ENCODE measurements at places on chromosomes 13 and 19.

- no peak for DNase-seq
Observed at GRCh38 chr13:29908416-29909080, 58.1 kb upstream of the UBL3 start.

- no peak for DNase-seq
Observed at GRCh38 chr13:26816881-26817280, 56.3 kb upstream of the GPR12 start.

DNA sequence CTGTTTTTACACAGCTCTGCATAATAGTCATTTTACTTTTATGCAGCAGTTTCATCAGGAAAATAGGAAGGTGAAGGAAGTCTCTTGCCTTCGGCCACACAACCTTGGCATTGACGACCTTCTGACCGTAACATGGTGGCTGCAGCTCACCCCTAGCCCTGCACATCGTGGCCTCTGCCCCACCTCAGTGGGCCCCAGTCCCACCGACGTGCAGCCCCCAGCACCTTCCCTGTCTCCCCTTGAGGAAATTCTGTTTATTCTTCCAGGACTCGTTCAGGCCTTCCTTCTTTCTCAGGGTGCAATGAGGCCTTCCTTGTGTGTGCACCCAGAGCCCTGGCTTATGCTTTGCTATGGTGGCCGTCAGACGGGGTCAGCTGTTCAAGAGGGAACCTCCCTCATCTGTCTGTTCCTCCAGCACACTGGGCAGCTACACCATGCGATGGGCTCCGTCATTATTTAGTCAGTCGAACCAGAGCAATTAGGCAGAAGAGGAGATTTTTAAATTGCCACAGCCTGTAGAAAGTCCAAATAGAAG, 33.3 kb downstream of the TMEM255B start:
- DNase-seq = no peak

DNA sequence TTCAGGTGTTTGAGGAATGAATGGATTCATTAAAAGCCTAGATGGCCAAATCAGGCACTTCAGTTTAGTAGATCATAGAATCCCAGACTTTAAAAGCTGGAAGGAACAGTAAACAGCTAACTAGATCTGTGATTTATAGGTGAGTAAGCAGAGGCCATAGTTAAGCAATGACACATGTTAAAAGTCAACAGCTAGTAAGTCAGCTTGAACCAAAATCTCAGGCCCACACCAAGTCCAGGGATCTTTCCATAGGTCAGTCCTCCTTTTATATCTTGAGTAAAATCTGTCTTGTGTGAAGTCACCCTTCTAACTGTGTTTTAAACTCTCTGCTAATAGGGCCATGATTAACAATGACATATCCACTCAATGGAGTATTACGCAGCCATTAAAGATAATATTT, 275.5 kb upstream of the SOX21 start:
- no peak for DNase-seq

DNA sequence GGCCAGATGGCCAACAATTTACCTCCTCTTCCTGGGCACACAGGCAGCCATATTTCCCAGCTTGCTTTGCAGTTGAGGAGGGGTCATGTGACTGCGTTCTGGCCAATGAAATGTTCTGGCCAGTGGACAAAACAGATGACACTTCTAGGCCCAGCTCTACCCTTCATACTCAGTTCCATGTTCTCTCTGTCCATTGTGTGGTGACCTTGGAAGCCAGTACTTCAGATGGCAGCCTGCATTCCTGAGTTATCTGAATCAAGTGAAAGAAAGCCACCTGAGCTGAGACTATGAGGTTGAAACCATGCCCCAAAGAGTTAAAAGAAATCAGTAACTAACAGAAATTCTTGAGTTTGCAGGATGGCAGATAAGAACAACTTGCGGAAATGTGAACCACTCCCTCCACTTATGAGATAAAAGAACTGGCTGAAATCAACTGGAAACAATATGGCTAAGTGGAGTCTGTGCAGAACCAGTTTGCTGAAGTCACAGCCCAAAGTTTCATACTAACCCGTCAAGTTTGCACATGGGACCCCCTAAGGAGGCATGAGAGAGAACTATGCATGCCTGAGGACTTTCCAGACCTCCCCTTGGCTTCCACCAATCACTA, 8.1 kb downstream of the FAM187B start:
- DNase-seq = no peak

DNA sequence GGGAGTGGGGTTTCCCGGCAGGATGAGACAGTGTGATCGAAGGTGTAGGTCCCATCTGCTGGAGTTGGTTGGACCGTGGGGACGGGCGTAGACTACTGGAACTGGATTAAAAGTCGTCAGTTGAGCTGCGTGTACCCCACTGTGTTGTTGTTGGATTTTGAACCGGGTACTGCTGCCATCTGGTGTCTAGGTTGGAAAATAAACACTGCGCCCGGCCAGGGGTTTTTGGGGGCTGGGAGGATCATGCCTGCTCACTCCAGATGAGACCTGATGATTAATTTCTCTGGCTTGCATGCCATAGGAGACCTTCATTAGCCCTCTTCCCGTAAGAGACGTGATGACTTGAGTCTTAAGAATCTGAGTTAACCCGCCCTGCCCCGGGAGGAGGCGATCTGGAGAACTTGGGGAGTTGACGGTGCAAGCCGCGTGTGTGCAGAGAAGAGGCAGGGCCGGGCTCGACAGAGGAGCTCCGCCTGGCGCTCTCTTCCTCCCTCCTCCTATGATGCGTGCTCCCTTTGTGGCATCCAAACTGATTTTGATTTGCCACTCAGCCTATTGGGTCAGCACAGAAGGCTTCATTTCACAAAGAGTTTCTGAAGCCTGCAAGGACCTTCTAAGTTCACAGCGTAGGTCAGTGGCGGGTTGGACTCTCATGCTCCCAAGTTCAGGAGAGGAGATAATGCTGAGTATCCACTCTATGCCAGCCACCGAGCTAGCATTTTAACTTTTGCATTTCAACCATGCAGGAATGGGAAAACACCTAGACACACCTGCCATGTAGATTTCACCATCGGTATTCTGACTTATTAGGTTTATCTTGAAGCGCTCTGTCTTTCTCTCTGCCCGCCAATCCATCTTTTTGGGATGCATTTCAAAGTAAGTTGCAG, 2.7 kb downstream of the UHRF1 start:
- DNase-seq = no peak

GRCh38 chr13:94974015-94974951, 261.9 kb upstream of the SOX21 start:
- no peak for DNase-seq

- DNase-seq = no peak
Observed at GRCh38 chr13:90565985-90566713, 781.3 kb upstream of the MIR17HG start.

DNA sequence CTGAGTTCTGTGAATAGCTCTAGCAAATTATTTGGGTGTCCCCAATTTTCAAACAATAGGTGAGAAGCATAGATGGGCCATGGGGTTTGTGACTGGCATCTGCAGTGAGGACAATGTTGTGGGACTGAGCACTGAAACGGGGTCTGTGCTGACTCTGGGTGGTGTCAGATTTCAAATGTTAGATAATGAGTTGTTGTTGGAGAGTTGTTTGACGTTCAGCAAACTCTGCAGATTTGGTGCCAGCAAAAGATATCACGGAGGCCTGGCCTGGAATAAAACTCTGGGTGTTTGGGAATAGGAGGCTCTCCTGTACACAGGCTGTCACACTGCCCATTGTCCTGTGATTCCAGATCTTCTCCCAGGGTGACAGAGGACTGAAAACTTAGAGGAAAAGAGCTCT, 2.9 kb downstream of the ZNF90 start:
- no peak for DNase-seq

DNA sequence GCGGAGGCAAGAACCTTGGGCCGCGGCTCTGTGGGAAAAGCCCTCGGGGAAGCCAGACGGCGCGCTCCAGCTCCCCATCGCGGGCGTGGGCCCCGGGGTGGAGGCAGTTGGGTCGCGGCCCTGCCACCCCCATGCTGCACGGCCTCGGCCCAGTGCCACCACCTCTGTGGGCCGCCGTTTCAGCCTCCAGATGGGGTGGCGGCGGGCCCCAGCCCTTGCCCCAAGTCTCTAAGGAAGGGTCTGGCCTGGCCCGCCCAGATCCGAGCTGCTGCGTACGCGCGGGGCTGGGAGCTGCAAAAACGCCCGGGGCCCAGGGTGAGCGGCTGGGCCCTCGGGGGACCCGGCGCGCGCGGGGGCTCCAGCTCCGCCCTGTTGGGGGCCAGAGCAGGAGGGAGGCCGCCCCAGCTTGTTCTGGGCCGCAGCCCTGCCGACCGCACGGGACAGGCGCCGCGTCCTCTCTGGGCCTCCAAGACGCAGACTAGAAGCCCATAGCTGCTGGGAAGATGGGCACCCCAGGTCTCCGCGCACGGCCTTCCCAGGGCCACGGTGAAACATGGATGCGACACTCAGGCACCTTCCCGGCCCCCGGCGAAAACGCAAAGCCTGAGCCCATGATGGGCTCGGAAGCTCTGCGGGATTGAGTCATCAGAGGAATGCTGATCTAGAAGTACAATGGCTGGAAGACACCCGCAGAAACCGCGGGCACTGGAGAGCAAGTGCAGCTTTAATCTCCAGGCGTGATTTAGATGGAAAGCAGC, 110.1 kb downstream of the KCTD15 start:
- no peak for DNase-seq

- no peak for DNase-seq
Observed at GRCh38 chr19:33385956-33386355, 12.4 kb downstream of the CEBPG start.

DNA sequence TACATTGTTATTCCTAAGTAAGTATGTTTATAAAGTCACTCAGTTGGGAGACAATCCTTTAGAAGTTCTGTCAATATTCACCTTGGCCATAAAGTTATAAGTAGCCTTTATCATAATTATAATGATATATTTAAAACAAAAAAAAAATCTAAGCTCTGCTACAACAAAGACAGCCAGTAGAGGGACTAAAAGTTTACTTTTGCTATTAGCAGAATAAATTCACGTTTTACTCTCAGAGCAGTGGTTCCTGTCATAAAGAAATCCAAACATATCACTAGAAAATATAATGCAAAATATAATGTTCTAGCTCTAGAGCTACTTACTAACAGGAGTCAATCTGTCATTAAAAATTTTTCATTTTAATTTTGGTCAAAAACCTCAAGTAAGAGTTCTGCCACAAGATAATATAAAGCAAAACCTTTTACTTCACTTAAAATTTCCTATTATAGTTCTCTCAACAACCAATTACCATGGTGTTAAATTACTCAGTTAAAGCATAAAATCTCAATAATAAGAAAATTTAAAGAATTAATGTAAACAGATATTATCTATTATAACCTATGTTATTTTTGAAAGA, 17.7 kb downstream of the INTS6 start:
- DNase-seq = no peak

- DNase-seq = no peak
Observed at GRCh38 chr19:16283210-16284061, 41.2 kb upstream of the KLF2 start.

All from stimulated activated CD8-positive, alpha-beta memory T cell treated with anti-CD3 and anti-CD28 coated beads, Interleukin-2, amount 100 ng/mL, for 1 hour (primary cell).